ENCODE measurements at places on chromosomes 2 and 18.

DNA sequence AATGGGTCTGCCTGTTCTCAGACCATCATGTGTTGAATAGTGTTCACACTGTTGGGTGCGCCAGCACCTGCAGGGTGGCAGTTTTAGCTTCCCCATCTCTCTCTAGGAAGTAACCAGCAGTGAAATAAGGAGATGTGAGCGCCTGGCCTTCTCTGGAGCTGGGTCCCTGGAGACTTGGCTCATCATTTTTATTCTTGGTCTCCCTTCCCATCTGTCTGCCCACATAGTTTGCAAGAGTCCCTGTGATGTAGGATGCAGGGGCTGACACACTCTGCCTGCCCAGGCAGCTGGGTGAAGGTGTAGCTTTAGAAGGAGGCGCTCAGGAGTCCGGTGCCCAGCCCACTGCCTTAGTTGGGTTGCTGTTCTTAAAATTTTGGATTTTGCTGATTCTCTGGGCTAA lies 172.2 kb downstream of the LDLRAD4 start:
- no peak for DNase-seq

DNA sequence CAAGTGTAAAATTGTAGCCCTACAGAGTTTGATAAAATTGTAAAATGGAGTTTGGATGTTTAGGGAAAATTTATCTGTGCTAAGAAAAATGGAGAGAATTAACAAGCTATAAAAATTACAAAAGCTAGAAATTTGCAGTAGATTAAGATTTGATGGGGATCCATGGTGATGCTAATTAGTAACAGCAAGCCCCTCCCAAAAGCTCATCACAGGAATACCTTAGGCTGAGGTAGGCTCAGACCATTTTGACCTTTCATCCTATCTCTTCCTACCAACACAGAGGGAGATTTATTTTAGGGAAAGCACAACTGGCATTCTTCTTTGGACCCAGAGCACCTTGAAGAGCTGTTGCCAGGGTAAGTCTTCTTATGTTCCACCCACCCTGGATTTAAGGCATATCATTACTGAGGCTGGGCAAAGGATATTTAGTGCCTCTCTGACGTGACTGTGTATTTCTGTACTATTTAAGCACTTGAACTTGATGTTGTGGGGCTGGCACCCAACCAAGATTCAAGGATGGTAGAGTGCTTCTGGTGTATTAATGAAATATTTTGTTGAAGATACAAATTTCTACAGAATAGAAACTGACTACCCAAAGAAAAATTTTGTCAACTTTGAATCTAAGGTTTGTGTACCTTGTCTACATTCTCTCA lies 70.8 kb upstream of the SLC39A10 start:
- DNase-seq, result no peak

- no peak for DNase-seq
Observed at GRCh38 chr2:4693266-4693665, 989.9 kb downstream of the DCDC2C start.

- DNase-seq, result no peak
Observed at GRCh38 chr2:42250925-42251324, 81.8 kb downstream of the EML4 start.

DNA sequence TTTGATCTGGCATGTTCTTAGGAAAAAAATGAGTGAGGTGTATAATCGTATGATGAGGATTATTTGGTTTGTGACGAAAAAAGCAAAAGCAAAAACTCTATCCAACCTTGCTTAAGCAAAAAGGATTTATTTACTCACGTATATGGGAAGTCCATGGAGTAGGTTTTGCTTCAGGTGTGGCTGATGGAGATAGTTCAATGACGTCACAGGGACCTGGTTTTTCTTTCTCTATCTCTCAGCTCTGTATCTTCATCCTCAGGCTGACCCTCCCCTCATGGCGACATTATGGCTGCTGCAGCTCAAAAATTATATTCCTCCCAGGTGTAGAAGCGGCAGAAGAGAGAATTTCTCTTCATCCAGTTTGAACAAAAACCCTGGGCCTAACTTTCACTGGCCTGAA lies 8.9 kb downstream of the TMSB10 start:
- DNase-seq, result no peak

DNA sequence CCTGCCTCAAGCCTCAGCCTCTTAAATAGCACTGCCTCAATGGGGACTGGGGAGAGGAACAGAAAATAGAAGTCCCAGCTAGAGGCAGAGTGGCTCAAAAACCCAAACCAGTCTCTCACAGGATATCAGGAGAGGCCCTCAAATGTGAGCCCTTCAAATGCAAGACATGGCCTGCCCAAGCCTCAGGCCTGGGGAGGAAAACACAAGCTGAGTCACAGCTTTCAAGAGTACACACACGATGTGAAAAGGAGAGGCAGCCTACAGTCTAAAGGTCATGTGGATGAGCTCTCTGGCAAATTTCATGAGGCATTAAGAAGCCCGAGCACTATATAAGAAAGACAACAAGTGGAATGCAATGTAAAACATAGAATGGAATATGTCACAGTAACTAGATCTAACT lies 316.6 kb upstream of the MEX3C start:
- no peak for DNase-seq

- DNase-seq, result peak; percentile 33
Observed at GRCh38 chr18:34866739-34867138, 156.6 kb downstream of the DTNA start.

DNA sequence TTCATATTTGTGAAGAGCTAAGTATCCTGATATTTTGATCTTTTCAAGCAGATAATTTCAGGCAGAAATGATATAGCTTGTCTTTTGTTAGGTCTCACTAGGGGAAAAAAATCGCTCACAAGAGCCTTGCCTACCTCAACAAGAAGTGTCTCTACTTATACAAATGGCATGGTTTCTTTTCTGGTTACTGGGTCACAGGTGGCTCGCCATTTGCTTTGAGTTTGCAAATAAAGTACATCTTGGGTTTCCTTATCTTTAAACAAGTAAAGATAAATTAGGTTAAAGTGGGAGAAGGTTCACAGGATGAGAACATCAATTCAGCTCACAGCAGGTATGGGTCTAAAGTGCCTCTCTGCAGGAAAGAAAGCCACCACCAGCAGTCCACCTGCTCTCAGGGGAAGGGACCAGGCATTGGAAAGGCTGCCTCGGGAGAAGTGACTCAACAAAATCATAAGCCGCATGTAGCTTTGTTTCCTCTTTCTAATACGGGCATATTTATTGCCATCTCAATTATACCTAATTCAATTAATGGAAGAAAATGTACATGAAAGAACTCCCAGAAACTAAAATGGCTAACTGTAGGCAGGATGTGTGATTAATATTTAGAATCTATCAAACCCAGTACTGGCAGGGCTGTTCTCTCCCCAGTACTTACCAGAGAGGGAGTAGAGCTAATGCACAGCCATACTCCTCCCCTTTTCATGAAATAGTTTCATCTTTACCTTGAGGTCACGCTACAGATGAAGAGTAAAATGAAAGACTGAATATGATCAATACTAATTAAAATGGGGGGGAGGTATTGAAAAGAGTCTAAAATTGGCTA lies 28.3 kb downstream of the CDC42EP3 start:
- DNase-seq, result no peak
